ENCODE measurements at places on chromosomes 4 and X. TPM values are rescaled to one million over a fixed set of nuclear protein-coding genes. Genes with fewer than 3 reads are reported as not detected.

Gene GCNA
- 1.8 TPM for total RNA-seq

Gene RAPGEF2
- 53.6 TPM for total RNA-seq

Gene FAM241A
- total RNA-seq: 8.1 TPM

Gene CTPS2
- 9.2 TPM for total RNA-seq

Gene OFD1
- 4.6 TPM for total RNA-seq

Gene CETN2
- 15.9 TPM for total RNA-seq

Gene CPEB2
- total RNA-seq: 5.0 TPM

Gene RHOXF1
- total RNA-seq: not detected

Gene REPS2
- 5.2 TPM for total RNA-seq
